Lower leg skin (tissue), 4 donors: ENCODE measurements at places on chromosomes 1 and 21. TPM values are rescaled to one million over a fixed set of nuclear protein-coding genes. Genes with fewer than 3 reads are reported as not detected.

DNA sequence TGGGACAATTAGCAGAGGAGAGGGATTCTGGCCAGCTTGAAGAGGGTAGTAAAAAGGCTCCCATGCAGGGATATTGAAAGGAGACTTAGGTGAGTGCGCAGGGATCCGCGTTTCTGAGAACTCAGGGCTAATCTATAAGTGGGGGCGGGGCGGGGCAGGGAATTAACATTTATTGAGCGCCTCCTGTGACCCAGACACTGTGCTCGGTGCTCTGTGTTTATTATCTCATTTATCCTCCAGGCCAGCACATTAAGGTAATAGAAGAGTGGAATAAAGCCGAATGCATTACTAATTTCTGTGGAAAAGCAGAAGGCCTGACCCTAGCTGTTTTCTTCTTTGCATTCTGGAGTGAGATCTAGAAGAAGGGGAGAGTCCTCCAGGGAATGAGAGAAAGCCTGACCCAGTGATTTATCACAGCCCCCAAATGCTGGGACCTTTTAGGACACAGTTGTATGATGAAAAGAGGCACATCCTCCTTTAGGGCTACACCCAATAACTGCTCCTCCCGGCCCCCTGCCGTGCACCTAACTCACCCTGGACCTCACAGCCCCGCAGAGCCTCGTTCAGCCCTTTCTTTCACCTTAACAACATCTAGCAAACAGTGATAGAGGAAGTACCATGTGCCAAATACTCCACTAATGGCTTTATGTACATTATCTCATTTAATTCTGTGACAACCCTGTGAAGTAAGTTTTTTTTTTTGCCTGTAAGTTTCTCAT is 317.6 kb downstream of the PBX1 start:
- no peak for DNase-seq

DNA sequence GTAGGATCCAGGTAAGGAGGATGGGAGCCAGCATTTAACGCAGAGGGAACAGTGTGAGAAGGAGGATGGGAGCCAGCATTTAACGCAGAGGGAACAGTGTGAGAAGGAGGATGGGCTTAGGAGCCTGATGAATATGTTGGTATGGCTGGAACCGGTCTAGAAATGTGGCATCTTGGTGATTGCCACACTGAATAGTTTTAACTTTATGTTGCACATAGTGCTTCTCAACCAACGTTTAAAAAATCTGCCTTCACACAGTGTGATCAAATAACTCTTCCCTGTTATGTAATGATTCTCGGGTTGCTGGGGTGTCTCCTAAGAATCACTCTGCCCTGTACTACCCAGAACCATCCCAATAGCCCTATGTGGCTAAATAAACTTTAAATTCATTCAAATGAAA is 146.9 kb upstream of the DUSP10 start:
- no peak for DNase-seq

Gene C4BPA
- total RNA-seq = not detected

Gene OR14K1
- total RNA-seq = not detected

- DNase-seq = no peak
Measured at GRCh38 chr1:184624626-184625025, 130.0 kb downstream of the EDEM3 start.

DNA sequence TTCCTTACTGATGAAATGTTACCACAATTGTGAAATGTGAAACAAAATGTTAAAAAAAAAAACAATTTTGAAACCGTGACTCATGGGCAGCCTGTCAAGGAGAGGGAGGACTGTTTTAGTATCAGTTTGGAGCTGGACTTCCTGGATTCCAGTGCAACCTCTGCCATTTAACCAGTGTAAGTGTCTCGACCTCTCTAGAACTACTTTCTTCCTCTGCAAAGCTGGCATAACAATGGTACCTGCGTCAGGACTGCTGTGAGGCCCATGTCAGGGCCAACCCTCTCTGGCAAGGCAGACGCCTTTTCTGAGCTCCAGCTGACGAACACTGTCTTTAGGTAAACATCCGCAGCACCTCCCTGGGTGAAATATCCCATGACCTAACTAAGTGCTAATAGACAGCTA is 20.9 kb downstream of the URB1 start:
- DNase-seq = no peak

Gene TEX38
- total RNA-seq = not detected

GRCh38 chr1:89464008-89464407 is 60.6 kb upstream of the LRRC8B start:
- no peak for DNase-seq

GRCh38 chr1:78040484-78041089 is 5.2 kb upstream of the GIPC2 start:
- DNase-seq = no peak

GRCh38 chr1:26529405-26529654 is 231 bp upstream of the RPS6KA1 start:
- DNase-seq = no peak

Gene GUCA2A
- total RNA-seq = not detected

DNA sequence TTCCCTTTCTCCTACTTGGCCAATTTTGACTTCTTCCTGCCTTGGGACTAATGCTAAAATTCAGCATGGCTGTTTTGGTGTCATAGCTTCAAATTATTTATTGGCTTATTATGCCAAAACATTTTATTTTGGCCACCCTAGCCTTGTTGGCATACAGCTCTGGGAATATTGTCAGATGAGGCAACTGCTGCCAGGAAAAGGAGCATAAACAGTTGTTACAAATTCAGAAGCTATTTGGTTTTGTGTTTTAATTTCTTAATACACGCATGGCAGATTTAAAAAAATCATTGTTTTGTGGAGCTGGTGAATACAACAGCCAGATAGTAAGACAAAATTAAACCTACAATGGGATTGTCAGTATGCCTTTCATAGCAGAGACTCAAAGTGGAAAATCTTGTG is 66.8 kb upstream of the BCL10 start:
- no peak for DNase-seq
